HTR-8/SVneo (cell line): ENCODE measurements at places on chromosomes 2 and 18.

GRCh38 chr2:18560031-18560796, at the start of gene RDH14:
RDH14 (minus strand) TSS chr2:18560653; CDS start chr2:18560572, 81 bp downstream.
- DNase-seq, result peak; percentile 91

DNA sequence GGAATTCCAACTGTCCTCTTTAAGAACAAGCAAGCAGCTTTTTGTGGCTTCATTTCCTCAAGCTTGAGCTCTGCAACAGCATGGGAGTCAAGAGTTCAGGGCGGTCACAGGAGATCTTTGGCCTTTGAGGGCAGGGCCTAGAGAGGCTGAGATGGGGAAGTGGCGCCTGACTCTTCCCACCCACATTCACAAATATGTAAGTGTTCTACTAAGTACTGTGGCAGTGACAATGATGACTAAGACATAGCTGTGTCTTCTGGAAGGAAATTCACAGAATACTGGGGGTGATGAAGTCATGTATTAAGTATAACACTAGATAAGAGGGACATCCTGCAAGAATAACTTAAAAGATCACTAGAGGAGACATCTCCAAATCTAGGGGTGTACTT, 15.0 kb downstream of the RND3 start:
- no peak for DNase-seq

- no peak for DNase-seq
These were observed 24.3 kb upstream of the CDH20 start for GRCh38 chr18:61308795-61309393.

DNA sequence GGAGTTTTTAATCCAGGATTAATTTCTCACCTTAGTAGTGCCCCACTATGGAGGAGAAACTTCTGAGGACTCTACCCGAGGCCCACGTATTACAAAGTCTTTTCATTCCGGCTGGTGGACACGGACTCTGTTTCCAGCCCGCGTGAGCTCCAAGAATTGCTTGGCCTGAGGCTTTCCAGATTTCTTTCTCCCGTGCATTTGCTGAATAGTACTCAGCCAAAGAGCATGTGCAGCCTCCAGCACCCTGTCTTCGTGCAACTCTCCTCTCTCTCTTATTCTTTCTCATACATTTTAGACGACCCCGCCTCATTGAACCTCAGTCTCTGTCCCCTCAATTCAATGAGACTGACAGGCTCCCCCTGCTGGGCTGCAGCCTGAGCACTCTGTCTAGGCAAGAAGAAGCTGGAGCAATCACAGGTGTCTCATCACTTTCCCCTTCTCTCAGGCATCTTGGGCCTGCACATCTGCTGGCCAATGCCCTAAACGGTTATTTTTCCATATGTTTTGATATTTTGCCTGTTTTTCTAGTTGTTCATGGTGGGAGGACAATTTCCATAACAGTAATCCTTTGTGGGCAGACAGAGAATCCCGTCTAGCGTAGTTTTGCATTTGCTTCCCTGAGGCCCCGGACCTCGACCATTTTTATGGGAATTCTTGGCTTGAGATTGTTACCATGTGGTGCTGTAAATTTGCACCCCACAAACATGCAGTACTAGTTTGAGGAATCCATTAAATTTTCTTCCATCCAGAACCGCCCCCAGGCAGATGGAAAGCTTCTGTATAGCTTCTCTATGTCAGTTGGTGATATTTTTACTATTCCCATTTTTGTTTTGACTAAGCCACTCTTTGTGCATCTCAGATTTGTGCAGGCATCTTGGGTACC, 50.1 kb upstream of the LPIN2 start:
- DNase-seq, result no peak

DNA sequence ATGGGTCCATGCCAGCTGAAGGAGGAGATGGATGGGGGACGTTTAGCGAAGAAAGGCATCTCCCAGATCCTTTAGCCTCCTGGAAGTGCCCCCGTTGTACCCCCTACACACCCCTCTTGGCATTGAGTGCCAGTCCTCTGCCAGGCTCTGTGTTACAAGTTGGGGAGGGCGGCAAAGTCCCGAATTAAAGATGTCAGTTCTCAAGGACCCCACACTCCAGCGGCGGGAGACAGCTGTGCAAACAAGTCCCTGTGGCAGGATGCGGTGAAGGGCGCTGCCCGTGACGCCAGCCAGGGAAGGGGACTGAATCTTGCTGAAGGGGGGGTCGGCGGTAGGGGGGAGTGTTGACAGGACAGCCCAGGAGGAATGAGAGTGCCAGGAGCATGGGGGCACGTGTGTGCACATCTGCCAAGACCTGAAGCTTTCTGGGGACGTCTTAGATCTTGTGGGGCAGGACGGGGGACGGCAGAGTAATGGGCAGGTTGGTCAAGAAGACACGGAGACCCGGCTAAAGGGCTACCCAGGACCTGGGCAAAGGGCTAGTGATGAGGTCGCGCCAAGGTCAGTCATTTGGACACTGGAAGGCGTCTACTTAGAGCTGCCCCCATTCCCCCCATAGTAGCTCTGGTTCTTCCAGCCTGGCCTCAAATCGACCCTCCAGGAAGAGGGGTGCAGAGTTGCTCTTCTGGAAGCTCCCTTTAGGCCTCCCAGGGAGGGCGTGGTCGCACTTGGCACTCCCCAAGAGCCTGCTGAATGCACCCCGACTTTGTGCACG, 2.8 kb upstream of the CTDSP1 start:
- DNase-seq, result peak; percentile 41

DNA sequence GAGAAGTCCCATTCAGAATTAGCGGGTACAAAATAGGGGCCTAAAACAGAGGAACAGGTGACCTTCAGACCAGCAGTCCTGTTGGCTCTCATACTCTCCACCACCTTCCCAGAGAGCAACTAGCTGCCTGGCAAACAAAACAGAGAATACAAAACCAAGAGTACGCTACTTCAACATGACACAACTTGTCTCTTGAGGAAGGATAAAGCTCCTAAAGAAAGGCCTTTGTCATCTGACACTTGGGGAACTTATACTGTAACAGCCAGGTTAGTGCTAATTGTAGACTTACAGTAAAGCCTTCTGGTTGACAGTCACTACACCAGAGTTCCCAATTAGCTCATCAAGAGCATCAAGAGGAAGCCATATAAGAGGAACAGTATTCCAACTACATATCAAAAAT, 282.1 kb upstream of the NT5C1B start:
- no peak for DNase-seq

GRCh38 chr18:58196881-58197872, 153.2 kb downstream of the NEDD4L start:
- DNase-seq, result no peak

- DNase-seq, result peak; percentile 41
These were observed 41.7 kb upstream of the RND3 start for GRCh38 chr2:150528861-150529801.

GRCh38 chr2:166081131-166081632, 46.6 kb downstream of the SCN1A start:
- DNase-seq, result no peak
